ENCODE measurements at places on chromosomes 1 and 21. TPM values are rescaled to one million over a fixed set of nuclear protein-coding genes. Genes with fewer than 3 reads are reported as not detected.

GRCh38 chr21:35528116-35529042 is 479.3 kb upstream of the RUNX1 start:
- DNase-seq: peak; percentile 79

DNA sequence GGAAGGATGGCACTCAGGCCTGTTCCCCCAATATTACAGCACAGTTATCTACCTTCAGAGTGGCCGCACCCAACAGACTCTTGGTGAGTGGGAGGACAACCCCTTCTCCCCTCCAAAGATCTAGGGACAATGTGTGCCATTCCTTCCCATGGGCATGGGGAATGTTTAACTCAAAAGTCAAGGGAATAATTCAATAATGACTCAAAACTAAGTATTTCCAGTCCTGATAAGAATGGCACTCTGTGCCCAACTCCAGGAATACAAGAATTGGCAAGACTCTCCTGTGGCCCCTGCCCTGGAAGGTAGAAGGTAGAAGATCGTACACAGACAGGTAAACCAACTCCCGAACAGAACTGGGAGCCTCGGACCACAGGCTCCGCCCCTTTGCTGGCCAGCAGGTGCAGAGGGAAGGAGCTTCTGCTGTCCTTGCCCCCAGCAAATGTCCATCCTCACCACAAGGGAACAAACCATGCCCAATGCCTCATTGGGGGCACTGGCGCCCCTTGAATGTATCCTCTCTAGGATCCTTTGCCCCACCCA is 514.0 kb downstream of the NPHP4 start:
- DNase-seq: no peak

GRCh38 chr1:34739613-34740012 is 15.2 kb upstream of the GJB5 start:
- no peak for DNase-seq

GRCh38 chr1:244074559-244075171 is 23.6 kb downstream of the ZBTB18 start:
- peak; percentile 70 for DNase-seq

DNA sequence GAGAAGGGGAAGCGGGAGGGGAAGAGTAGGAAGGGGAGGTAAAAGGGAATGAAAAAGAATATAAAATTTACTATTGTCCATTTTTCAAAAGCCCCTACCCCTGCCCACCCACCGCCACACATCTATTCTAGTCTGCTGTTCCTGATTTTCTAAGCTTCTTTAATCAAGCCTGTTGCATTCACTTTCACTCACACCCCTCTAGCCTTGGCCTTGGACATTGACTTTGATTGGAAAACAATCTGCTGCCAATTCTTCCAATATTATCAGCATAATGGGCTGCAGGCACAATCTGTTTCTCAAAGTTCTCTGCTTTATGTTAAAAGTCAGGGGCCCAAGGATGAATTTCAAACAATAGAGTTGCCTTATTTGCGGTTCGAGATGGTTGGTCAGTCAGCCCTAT is 281.2 kb downstream of the SETD4 start:
- no peak for DNase-seq

DNA sequence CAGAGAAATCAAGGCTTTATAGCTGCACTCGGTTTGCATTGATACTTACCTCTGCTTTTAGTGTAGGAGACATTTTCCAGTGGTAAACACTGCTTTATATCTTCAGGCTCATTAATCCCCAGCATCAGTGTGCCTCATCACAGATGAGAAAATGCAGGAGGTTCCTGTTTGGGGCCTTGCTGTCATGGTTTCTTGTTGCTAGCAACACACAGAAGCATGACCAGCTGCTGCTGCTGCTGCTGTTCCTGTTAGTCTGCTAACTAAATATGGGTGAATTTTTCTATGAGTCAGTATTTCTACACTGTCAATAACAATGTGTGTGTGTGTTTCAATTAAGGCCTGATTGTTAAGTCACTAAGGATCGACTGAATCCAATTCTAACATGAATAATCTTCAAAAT is 85.8 kb upstream of the RGS1 start:
- DNase-seq: peak; percentile 36

- DNase-seq: no peak
Observed at GRCh38 chr1:24639881-24640280, 3.2 kb upstream of the SRRM1 start.

DNA sequence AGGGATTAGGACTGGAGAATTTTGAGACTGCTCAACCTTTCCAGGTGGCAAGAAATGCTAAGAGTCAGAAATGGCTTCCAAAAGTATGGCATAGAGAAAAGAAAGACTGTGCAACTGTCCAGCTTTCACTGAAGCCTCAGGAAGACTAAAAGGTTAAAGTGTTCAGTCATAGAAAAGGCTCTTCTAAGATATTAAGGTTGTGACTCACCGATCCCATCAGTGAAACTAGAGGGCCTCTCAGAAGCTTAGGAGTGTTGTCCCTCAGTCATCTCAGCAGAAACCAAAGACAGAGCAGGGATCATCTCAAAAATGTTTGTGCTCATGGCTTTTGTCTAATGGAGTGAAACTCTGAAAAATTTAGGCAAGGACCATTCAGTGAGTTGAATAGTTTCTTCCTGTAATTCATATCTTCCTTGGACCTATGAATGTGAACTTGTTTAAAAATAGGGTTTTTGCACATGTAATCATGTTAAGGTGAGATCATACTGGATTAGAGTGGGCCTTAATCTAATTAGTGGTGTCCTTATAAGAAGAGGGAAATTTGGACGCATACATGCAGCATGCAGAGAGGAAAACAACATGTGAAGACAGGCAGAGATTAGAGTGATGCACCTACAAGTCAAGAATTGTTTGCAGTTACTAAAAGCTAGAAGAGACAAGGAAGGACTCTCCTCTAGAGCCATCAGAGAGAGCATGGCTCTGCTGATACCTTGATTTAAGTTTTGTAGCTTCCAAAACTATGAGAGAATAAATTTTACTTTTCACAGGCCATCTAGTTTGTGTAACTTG is 71.3 kb downstream of the RPE65 start:
- no peak for DNase-seq

DNA sequence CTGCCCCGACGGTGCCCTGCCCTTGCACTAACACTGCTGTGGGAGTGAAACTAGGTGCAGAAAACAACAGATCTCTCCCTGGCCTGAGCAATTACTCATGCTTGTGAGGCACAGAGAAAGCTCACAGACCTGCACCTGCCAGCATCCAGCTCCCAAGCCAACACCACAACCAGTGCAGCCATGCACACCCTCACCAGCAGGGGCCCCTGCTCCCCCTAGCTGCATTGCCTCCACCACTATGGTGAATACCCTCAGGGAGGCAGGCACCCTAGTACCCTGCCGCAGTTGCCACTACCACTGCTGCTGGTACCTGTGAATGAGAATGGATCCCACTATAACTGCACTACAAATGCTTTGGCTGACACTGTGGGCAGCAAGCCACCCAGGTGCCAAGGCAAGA is 7.1 kb upstream of the DIRAS3 start:
- DNase-seq: no peak

DNA sequence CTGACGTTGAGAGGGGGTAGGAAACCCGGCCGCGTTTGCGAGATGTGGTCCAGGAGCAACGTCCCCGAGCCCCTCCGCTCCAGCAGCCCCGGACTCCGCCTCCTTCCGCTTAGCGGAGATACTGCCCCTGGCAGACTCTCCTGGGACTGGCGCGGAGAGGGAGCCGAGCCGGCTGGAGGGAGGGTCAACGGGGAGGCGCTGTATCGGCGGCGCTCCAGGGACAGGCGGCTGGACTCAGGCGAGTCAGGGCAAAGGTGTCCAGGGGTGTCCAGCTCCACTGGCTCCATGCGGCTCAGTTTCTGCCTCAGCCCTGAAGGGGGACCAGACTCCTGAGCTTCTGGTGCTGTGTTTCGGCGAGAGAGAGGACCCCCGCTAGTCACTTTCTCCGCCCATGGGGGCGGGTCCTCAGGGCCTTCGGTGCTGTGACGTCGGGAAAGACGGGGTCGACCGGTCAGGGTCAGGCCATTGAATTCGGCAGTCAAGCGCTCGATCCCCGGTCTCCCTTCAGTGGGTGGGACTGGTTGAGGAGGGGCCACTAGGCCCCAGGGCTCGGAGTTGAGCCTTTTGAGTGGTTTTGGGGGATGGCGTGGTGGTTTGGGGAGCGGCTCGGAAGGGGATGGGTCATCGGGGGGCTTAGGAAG is 2.8 kb upstream of the LIX1L start:
- peak; percentile 71 for DNase-seq

KCNN3 gene
- 0.18 TPM for total RNA-seq

SLC35F3 gene
- total RNA-seq: 0.86 TPM

PRAMEF1 gene
- not detected for total RNA-seq

OR2T11 gene
- total RNA-seq: not detected
